ENCODE measurements at places on chromosomes 4 and X. TPM values are rescaled to one million over a fixed set of nuclear protein-coding genes. Genes with fewer than 3 reads are reported as not detected.

The TRIM60 gene
- total RNA-seq = not detected

The MAGEA10 gene
- not detected for total RNA-seq

The FGF5 gene
- total RNA-seq = 0.98 TPM

The MFSD8 gene
- total RNA-seq = 15.8 TPM

The PDGFRA gene
- total RNA-seq = 707 TPM

The RNF113A gene
- 11.7 TPM for total RNA-seq

The NUDT11 gene
- total RNA-seq = 11.8 TPM

The SORCS2 gene
- 0.27 TPM for total RNA-seq

The FRMD7 gene
- not detected for total RNA-seq

The MAOB gene
- not detected for total RNA-seq

The IDS gene
- 63.3 TPM for total RNA-seq
